ENCODE measurements at places on chromosomes 1 and 21.

DNA sequence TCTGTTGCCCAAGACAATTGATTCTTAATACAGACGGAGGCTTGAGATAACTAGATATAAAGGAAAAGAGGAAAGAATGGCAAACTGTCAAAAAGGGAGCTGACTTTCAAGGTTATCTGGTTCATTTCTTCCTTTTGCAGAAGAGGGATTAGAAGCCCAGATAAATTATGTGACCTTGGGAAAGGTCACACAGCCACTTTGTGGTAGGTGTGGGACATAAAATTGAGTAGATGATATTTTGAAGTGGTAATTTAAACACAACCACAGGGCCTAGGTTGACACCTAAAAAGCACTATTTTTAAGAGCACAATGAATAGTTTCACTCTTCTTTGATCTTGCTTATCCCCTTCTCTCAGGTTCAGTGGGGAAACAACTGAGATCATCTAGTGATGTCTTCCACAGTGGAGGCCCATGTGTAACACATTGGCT is 16.9 kb upstream of the KIAA0040 start:
- DNase-seq: no peak

DNA sequence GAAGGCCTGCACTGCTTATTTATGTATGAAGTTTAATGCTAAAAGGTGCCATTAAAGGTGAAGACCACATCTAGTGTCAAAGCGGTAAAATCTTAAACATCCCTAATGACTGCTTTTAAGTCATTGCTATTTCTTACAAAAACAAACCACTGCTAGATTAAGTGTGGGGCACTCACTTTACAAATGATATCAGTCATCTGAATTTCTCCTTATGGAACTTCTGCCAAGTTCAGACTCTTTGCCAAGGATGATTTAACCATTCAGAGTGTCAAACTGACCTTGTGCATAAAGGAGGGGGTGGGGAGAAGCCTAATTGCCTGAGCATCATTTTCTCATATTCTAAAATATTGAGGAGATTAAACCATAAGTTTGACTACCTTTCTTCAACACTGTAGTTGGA is 271.5 kb downstream of the TGFB2 start:
- no peak for DNase-seq

- DNase-seq: no peak
Observed at GRCh38 chr1:61237659-61238358, 155.4 kb downstream of the NFIA start.

- no peak for DNase-seq
Observed at GRCh38 chr1:2314803-2315673, 76.3 kb downstream of the MORN1 start.

DNA sequence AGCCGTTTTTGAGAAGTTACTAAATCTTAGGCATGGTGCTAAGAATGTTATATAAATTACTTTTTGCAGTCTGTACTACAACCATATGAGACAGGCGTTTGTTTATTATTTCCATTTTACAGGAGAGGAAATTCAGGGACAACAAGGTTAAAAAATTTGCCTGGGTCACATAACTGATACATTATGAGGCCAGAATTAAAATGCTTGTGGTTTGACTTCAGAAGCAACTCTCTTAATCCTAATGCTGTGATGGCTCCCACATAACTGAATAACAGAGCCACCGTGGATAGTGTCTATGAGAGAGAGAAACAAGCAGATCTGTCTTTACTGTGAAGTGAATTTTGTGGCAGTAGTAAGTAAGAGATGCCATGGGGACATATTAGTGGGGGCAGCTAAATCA is 184.9 kb downstream of the NCAM2 start:
- no peak for DNase-seq

DNA sequence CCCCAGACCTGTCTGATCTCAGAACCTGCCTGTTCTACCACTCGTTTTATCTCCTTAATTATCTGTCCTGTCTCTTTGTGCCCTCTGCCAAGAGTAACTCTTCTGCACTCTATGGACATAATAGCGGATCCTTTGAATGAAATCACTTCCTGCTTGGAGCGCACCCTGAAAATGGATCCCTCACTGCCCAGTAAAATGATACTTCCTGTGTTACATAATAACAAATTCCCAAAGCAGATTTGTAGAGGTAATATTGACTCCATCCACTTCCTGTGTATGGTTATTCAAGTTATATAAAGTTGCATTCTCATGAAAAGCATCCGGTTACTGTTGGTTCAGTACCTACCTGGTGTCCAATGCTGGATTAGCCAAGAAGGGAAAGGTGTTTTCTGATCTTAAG is 246.0 kb downstream of the TRABD2B start:
- no peak for DNase-seq

- peak; percentile 93 for DNase-seq
Observed at GRCh38 chr1:205748403-205749233, 1.4 kb downstream of the NUCKS1 start.

DNA sequence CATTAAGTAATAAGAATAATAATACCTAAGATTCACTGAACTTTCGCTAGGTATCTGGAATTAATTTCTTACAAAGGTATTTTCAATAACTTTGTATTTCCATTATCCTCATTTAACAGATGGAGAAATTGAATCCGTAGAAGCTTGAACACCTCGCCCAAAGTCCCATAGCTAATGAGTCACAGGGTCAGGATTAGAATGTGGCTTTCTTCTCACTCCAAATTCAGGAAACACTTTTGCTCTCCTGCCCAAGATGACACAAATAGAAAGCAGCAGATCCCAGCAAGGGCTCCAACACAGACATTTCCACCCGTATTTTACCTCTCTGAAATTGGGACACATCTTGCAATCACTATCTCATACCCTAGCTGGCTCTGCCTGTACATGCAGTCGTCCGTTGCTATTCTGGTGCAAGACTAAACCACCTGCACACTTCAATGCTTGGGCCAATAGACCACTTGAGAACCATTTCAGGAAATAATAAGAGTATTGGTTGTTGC is 125.9 kb upstream of the GREM2 start:
- no peak for DNase-seq

- DNase-seq: no peak
Observed at GRCh38 chr1:167898578-167899222, 15.2 kb downstream of the ADCY10 start.

DNA sequence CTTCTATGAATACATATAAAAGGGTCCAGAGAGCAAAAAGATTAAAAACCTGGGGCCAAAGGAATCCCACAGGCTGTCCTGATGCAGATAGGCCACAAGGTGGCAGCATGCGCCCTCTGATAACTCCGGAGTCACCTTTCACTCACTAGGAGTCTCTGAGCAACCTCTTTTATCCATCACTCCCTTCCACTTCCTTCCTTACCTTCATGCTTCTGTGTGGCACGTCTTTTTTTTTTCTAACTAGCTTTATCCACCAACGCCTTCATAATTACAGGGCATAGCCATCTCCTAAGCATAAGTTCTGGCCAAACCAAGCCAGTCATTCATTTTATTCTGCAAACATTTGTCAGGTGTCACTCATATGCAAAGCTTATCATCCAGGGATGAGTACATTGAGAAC is 3.9 kb upstream of the PGLYRP4 start:
- DNase-seq: peak; percentile 91

DNA sequence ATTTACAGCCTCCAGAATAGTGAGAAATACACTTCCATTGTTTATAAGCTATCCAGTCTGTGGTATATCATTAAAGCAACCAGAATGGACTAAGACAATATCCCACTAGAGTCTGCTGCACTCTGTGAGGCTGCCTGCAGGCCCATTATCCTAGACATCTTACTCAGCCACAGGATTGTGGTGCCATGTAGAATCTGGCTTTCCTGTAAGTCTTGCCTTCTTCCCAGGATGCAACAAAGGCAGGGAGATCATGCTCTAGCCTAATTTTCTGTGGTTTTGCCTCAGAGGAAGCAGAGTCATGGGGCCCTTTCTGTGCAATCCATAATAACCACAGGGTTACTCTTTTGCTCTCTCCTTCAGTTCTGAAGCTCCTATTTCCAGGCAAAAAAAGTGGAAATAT is 299.1 kb upstream of the DEPDC1 start:
- no peak for DNase-seq

GRCh38 chr1:72037745-72038343 is 244.5 kb downstream of the NEGR1 start:
- DNase-seq: no peak

- no peak for DNase-seq
Observed at GRCh38 chr1:57024855-57025254, 59.0 kb upstream of the C8B start.

GRCh38 chr1:184536246-184536985 is 149.6 kb downstream of the C1orf21 start:
- DNase-seq: no peak

GRCh38 chr1:58155418-58156123 is 391.0 kb downstream of the OMA1 start:
- DNase-seq: no peak

GRCh38 chr1:176949033-176949662 is 215.4 kb downstream of the ASTN1 start:
- DNase-seq: no peak

DNA sequence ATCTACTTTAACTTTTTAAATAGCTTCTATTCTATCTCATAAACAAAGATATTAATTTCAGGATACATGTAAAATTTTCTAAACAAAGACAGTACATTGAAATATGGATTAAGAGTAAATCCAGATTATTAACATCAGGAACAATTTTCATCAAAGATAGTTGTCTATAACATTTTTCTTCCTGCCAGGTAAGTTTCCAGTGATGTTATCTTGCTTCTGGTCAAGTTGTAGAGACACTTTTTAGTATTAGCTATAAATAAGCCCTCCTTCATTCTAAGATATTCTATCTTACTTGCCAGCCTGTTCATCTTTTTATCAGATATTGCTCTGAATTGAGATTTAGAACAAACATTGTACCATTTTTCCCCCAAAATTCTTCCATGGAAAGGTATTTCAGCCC is 94.4 kb upstream of the KCTD3 start:
- DNase-seq: no peak

GRCh38 chr1:174949645-174950044 is 50.1 kb upstream of the CACYBP start:
- DNase-seq: no peak

DNA sequence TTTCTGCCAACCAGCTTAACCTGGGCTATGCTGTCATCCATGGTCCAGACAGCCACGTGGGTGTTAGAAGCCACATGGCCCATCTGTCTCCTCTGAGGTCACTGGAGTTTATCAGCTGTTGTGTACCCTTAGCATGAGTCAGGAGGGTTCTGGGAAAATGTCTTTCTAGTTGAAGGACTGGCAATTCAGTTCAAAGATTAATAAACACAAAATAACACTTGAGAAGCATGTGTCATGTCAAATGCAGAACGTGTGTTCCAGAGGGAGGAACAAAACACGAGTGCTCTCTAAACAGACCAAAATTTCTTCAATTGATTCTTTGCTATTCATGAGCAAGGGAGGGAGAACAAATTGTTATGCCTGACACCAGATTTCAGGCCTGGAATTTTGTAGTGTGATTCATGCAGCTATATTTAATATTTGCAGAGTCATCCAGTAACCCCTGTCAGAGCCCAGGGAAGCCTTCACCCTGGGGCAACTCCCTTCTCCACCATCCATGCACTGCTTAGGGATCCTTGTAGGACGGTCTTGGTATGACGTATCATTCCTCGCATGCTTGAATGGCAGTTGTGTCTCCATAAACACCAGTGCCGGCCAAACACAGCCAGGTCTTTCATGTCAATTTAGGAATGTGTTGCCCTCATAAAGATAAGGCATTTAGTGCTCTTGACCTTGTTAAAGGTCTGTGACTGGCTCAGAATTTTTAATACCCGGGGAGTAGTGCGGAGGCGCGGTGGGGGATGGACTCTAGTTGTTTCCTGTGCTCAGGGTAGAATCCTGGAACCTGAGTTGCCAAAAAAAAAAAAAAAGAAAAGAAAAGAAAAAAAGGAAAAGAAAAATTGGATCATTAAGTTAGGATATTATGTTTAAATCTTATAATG is 27.7 kb upstream of the DYRK1A start:
- DNase-seq: no peak

DNA sequence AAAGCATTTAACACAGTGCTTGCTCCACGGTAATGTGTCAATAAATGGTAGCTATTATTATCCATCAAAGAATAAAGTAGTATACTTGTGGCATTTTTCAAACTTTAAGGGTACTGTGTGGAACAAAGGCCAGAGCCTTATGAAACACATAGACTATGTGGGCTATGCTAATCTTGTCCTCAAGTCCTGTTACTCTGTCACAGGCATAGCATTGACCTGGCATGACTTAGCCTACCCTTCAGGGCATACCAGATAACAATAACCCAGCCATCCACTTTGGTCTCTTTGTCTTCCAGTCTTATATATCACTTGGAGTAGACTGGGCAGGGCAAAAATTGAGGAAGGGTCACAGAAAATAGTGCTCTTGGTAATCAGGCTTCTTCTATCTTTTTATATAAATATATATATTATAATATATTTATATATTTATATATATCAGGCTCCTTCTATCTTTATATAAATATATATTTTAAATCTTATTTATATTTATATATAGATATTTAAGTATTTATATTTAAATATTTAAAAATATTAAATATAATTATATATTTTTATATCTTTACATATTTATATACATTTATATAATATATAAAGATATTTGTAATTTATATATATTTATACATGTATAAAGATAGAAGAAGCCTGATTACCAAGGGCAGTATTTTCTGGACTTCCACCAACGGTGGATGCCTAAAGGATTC is 66.1 kb upstream of the CNN3 start:
- no peak for DNase-seq

DNA sequence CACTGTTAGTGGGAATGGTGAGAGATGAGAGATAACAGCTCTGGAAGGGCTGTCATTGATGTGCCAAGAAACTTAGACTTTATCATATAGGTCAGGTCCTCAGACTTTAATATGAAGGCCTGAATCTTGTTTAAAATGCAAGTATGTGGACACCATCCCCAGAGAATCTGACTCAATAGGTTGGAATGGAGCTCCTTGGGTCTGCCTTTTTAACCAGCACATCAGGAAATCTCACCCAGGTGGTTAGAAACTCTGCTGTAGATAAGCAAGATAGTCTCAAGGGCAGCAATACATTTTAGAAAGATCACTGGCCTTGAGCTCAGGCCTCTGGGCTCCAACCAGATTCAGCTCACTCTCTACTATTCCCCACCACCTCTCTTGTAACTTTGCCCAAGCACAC is 180.4 kb downstream of the SLC44A5 start:
- DNase-seq: no peak

- no peak for DNase-seq
Observed at GRCh38 chr1:232667094-232667777, 37.3 kb upstream of the SIPA1L2 start.

DNA sequence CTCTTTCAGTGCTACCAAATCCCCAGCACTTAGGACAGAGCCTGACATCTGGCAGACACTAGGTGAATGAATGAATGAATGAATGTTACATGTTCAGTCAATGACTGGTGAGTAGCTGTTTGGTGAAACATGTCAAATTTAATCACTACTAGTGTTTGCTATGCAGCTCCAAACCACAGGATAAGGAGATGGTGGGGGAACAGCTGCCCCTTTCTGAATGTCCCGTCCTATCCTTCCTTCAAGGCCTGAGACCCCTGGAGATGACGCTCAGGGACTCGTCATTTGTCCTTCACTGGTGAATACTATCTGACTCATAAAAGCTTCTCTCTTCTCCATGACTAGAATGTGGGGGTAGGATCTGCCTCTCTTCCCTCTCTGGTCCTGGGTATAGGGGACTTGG is 175.4 kb downstream of the HIVEP3 start:
- DNase-seq: no peak

Measured in esophagus muscularis mucosa (tissue), 4 donors.